ENCODE measurements at places on chromosomes 5 and 9.

DNA sequence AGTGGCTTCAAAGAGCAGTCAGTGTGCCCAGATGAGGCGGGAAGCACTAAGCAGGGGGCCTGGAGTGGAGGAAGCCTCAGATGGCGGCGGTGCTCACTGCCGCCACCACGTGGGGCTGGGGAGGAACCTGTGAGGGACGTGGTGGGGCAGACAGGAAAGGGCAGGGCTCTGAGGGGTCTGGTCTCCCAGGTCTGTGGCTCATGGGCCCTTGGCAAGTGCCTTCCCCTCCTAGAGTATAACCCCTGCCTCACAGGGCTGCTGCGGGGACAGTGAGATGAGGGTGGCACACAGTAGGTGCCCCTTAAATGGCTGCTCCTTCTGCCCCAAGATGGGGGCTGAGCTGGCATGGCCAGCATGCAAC, 26.6 kb downstream of the NR5A1 start:
- DNase-seq: no peak

GRCh38 chr5:151870820-151871219, 53.8 kb downstream of the GLRA1 start:
- DNase-seq: no peak

GRCh38 chr9:85639675-85640186, 102.0 kb downstream of the AGTPBP1 start:
- DNase-seq: no peak

- no peak for DNase-seq
These were observed 4.5 kb downstream of the POU4F3 start for GRCh38 chr5:146342882-146343865.

DNA sequence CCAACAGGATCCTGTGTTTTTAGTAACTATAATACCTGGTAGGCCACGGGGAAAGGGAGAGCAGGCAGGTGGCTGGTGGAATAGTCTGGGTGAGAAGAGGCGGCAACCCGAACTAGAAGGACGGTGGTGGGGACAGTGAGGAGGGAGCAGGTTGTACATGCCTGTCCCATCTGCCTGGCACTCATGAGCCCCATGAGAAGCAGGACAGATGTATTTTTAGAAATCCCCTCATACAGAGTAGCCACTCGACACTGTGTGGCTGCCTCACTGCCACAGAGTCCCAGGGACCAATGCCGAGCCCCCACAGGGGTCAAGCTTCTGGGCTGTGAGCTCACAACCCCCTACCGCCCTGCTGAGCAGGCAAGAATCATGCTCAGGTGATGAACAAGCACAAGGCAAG, 136.6 kb downstream of the SEC61B start:
- DNase-seq: no peak

DNA sequence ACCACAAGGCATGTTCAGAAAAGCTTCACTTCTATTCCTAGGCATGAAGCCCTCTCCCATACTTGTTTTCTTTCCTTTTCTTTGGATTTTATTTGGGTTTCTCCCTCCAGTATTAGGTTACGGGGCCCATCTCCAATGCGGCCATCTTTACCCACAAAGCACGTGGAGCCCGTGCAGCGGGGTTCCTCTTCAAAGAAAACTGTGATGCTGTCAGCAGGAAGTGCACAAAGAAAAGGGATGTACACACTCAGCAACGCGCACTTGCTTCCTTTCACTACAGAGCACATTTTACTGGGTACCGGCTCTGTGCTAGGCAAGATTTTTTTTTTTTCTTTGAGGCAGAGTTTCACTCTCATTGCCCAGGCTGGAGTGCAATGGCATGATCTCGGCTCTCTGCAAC, 106.6 kb downstream of the COL23A1 start:
- DNase-seq: peak; percentile 8

DNA sequence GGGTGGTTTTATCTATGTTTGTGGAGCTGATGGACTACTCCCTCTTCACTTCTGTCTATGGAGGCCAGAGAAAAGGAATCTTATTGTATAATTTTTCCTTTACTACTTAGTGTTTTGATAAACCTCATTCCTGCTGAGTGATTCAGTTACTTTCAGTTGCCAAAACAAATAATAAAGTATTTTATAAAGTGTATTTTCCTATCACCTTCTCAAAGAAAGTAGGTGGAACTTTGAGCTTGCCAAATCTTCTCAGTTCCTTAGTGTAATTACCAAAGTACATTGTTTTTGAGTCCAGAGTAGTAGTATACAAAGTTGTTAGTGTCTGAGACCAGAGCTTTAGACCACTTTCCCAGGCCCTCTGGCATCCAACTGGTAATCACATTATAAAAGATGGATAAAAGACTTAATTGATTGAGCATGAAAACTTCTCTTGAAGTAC, 13.5 kb downstream of the RABGAP1 start:
- DNase-seq: no peak

- DNase-seq: no peak
These were observed 81.0 kb downstream of the DAPK1 start for GRCh38 chr9:87578625-87579024.

- DNase-seq: no peak
These were observed 1.5 kb downstream of the PCSK1 start for GRCh38 chr5:96431376-96432187.

GRCh38 chr5:102789469-102789868, 34.4 kb downstream of the PAM start:
- no peak for DNase-seq

GRCh38 chr5:101838435-101838834, 457.6 kb downstream of the SLCO4C1 start:
- DNase-seq: no peak

DNA sequence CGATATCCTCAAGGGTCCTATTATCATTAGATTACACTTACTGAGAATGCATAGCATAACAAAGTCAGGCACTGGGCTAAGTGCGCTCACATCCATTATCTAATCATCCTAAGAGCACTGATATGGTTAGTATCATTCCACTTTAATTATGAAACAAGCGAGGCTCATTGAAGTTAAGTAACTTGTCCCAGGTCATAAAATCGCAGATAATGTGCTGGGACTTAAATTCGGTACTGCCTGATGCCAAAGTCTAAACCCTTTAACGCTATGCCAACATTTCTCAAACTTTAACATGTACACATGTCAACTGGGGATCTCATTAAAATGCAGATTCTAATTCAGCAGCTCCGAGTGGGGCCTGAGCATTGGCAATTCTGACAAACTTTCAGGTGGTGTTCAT, 204.7 kb downstream of the PTTG1 start:
- DNase-seq: no peak

DNA sequence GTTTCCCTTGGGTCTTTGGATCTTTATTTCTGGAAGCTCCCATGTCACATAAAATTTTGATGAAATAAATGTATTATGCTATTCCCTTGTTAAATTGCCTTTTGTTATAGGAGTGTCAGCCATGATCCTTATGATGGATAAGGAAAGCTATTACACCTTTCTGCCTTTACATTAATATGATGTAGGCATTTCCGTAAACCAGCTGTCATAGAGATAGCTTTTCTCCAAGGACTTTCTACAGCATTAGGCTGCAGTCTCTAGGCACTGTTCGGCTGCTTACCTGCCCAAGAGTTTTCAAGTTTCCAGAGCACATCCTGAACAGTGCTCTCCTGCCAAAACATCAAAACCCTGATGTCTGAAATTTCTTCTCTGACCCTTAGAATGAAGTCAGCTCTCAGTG, 87.4 kb downstream of the HAPLN1 start:
- no peak for DNase-seq

- no peak for DNase-seq
These were observed 49.4 kb upstream of the COL5A1 start for GRCh38 chr9:134592018-134592818.

GRCh38 chr5:9222054-9222976, 323.6 kb downstream of the SEMA5A start:
- DNase-seq: no peak

DNA sequence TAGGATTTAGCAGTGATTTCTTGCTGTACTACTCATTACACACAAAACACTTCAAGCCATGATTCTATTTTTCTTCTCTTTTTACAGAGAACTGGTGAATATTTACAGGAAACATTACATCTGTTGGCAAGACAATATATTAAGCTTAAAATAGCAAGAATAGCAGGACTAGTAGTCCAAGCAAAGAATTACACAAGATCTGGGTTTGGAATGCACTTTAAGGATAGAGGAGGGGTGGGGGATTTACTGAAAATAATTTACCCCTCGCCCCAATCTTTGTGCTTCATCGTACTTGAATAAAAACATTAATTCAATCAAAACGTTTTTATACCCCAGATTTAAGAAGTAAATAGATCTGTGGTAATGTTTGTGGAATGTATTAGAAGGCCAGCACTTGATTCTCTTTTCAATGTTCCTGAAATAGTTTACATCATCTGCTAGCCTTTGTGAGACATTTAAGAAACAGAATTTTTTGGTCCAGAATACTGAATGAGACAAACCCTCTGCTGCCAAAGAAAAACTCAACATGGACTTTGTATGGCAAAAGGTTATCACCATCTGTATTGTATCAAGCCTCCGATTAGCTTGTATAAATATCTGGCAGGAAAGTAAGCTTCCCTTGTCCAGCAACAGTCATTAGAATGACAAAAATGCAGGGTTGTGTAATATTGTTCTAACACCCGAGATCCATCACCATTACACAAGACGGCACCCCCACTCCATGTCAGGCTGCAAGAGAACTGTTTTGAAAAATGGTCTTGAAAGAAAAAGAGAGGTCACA, 23.8 kb downstream of the SVEP1 start:
- no peak for DNase-seq

DNA sequence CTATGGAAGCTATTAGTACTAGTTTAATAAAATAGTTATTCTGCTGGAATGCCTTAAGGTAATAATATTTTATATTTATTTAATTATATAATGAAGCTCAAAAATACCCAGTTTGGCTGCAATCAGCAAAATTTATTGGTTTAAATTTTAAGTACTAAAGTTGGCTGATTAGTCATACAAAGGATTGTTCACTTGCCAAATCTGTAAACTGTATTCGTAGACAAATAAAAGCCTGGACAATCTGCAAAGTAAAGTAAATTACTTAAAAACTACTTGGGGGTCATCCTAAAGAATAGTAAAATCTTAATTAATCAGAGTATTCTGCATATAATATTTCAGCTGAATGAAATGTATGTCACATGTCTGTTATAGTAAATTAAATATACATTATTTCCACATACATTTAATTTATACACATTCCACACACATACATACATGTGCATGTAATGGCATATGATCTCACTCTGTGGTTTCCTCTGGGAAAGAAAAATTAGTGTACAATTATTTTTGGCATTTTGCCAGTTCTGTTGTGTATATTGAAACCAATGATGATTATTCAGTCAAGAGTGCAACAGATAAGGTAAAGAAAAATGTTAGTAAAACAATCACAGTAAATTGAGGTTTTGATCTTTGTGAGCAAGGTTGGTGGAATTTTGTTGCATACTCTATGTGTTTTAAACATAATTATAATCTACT, 455.9 kb downstream of the CDH9 start:
- DNase-seq: no peak

GRCh38 chr9:92875373-92875772, 2.5 kb downstream of the ZNF484 start:
- no peak for DNase-seq

GRCh38 chr5:112419164-112419985, at the start of gene EPB41L4A:
Gene EPB41L4A (minus strand): TSS chr5:112419277. CDS start chr5:112419039, 238 bp downstream.
- DNase-seq: no peak

- no peak for DNase-seq
These were observed 59.2 kb upstream of the IRX2 start for GRCh38 chr5:2810644-2811043.

- no peak for DNase-seq
These were observed 186.6 kb downstream of the HINT1 start for GRCh38 chr5:130978475-130978874.

DNA sequence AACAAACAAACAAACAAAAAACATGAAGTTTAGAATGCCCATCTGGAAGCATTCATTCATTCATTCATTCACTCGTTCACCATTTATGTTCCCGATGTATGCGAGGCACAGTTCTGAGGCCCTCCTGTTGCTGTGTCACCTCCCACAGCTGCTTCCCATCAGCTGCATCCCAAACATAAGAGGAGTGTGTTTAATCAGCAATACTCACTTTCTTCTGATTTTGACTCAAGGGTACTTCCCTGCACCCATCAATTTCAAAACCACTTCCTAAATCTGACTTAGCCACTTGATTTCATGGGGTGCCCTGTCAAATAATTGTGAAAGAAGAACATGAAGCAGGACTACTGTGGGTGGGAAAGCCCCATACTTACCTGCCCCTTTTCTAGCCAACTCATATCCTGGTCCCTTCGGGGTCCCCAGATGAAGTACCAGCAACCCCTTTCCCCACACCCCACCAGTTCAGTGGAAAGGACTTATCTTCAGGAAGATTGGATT, 128.0 kb upstream of the IL12B start:
- no peak for DNase-seq

GRCh38 chr5:35032356-35032755, 15.4 kb downstream of the AGXT2 start:
- no peak for DNase-seq

DNA sequence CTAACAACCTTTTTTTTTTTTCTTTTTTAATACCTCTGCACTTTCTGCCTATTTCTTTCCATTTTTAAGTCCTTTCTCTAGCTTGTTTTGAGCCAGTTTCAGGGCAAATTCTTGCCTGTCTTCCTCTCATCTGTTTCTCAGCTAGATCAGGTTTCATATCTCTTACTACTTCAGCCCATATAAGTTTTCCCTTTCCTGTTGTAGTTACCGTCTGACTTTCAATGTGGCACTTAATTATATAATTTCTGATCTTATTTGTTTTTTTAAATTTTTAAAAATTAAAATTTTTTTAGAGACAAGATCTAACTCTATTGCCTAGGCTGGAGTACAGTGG, 104.7 kb upstream of the ELL2 start:
- no peak for DNase-seq

DNA sequence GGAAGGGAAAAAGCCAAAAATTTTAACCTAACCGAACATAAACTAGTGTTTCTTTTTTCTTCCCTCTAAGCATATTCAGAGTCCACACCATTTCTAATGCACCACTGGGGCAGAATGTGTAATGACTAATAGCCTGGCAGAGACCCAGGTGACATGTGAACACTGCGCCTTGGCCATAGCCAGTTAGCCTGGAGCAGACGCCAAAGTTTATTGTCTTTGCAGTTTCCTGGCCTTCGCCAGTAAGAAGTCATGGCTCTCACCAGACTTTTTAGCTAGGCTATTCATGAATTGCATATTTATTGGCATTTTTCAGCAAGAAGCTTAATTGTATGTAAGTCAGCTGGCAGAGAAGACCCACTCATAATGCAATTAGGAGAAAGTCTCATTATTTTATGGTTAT, 182.8 kb upstream of the SLC27A6 start:
- DNase-seq: peak; percentile 41

Measured in anterior cingulate cortex (tissue), 58 donors.